ENCODE measurements at places on chromosomes 11 and 22. TPM values are rescaled to one million over a fixed set of nuclear protein-coding genes. Genes with fewer than 3 reads are reported as not detected.

Gene KRTAP5-8
- total RNA-seq, result not detected

Gene CABP4
- not detected for total RNA-seq

Gene OR8D1
- not detected for total RNA-seq

Gene IGSF22
- total RNA-seq, result not detected

Gene GAB4
- not detected for total RNA-seq

Gene MS4A4A
- total RNA-seq, result not detected

Gene LIPT2
- total RNA-seq, result 1.8 TPM

Gene CD248
- not detected for total RNA-seq

Gene SLC3A2
- total RNA-seq, result 1,003 TPM

Gene ACTN3
- 0.06 TPM for total RNA-seq

Gene MRPL49
- 72.3 TPM for total RNA-seq

Gene TSKU
- 192 TPM for total RNA-seq

Gene HORMAD2
- total RNA-seq, result not detected

Gene PRAME
- total RNA-seq, result 108 TPM

Gene ST3GAL4
- 26.2 TPM for total RNA-seq

Gene SPECC1L
- total RNA-seq, result 13.8 TPM

Gene HBG2
- not detected for total RNA-seq

Gene OTOG
- not detected for total RNA-seq

Gene CABP2
- not detected for total RNA-seq

Gene MIOX
- total RNA-seq, result not detected

Gene TEX54
- not detected for total RNA-seq

Gene SLC25A18
- total RNA-seq, result 0.06 TPM

Gene DDX25
- not detected for total RNA-seq

Gene ST13
- 185 TPM for total RNA-seq

Gene C22orf31
- total RNA-seq, result not detected

Gene KDELR3
- total RNA-seq, result 19.6 TPM

Gene KCNJ5
- total RNA-seq, result not detected

Gene RASSF10
- total RNA-seq, result 7.6 TPM

Gene APOL3
- total RNA-seq, result 0.45 TPM

Gene ENTHD1
- total RNA-seq, result not detected

Gene AQP11
- 2.6 TPM for total RNA-seq

Gene OR5B21
- total RNA-seq, result not detected

Gene MS4A3
- total RNA-seq, result not detected

Gene MYO18B
- not detected for total RNA-seq

Gene RTCB
- total RNA-seq, result 79.1 TPM

Gene SIK2
- total RNA-seq, result 6.5 TPM

Gene KDM4E
- total RNA-seq, result not detected

Data from A549 treated with RU486 at 1 μM for 4 hours (cell line).